ENCODE measurements at places on chromosomes 16 and 17.

- DNase-seq: no peak
These were observed 2.8 kb downstream of the PKMYT1 start for GRCh38 chr16:2977440-2977839.

DNA sequence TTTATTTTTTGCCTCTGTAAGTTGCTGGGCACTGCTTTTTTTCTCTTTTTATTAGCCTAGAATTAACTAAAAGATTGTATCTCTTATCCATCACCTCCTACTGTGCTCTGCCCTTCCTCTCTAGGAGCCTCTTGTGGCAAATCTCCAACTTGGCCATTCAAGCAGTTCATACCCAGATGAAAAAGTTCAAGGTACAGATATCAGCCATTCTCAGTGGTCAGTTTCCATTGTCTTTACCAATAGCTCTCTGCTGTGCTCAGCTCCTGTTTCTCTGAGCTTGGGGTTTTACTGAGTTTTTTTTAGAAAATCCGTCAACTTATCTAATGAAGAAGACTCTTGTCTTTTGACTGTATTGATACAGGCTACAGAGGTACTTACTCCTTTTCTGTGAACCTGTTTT is 15.6 kb downstream of the MOSMO start:
- DNase-seq: no peak

- DNase-seq: no peak
These were observed 17.3 kb downstream of the CCR7 start for GRCh38 chr17:40547785-40548478.

GRCh38 chr16:66041907-66042306 is 324.6 kb upstream of the CDH5 start:
- DNase-seq: no peak

DNA sequence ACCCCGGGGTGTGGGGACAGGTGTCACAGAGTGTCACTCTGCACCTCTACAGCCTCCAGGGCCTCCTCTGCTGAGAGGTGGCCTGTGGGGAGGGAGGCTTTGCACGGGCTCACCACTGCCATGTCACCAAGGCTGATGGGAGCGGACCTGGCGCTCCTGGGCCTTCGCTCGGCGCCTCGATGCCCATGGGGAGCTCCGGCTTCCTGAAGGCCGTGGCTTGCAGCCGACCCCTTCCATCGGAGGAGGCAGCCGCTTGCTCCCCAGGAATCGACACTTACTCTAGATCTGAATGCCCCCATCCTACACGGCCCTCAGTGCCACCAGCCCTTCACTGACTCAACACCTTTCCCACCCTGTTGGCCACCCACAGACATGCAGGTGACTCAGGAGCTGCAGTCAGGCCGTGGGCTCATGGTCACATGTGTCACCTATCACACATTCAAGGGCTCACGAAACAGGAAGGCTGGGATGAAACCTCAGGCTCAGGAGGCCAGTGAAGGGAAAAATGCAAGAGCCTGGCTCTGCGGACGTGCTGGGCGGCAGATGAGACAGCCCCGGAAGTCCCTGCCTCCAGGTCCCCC is 11.9 kb downstream of the LGALS3BP start:
- no peak for DNase-seq

DNA sequence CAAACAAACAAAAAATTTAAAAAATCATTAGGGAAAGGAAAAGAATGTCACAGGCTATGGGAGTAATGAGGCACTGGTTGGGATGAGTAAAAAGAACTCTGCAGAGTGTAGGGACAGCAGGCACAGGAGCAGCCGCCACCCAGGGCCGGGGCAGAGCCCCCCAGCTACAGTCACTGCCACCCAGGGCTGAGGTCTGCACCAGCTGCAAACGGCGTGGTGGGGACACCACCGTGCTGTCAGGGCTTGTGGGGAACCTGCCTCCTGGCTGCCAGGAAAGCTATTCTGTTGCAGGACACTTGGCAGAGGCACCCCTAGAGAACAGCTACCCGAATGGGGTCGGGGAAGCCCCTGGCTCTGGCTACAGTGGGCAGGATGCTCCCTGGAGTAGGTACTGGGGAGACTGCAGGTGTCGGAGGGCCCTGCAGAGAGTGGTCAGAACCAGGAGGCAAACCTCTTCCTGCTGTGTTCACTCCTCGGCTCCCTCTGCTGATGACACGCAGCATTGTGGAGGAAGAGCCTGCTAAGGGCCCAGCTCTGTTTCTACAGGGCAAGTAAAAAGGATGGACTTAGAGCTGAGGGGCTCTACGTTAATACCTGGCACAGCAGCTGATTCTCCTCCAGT is 32.3 kb upstream of the CAPN15 start:
- DNase-seq: no peak

GRCh38 chr17:49157784-49158183 is 25.2 kb downstream of the B4GALNT2 start:
- DNase-seq: no peak

- no peak for DNase-seq
These were observed 370.2 kb upstream of the MAF start for GRCh38 chr16:79970551-79971236.

DNA sequence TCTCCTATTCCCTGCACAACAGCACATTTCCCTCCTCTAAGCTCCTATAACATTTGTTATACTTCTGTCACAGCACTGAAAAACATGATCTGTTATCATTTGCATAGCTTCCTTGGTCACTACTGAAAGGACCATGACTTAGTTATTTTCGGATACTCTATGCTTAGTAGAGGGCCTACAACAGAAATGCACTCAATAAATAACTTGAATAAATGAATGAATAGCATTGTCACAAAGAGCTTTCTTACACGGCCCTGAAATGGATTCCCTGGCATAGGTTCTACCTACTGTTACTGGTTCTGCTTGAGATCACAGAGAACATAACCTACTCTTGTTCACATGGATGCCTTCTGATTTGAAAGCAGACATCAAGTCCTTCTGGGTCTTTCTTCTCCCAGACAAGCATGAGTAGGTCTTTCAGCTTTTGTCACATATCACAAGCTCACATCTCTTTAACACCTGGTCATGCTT is 41.6 kb downstream of the MYO1D start:
- no peak for DNase-seq

- DNase-seq: no peak
These were observed 65.7 kb upstream of the FOXF1 start for GRCh38 chr16:86444661-86445060.

DNA sequence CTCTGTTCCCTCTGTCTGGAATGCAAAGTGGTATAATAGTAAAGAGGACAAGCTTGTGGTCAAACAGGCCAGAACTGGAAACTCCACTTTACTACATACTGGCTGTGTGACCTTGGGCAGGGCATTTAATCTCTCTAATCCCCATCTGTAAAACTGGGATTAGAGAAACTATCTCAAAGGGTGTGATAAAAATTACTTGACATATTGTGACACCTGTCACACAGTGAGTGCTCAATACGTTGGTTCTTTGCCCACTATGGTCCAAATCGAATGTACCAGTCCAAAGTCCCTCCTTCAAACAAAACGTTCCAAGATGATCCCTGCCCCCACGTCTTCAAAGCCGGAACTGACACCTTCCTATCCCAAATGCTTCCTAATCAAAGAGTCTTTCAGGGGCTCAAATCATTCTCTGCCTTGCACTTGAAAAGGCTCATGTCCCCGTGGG is 734 bp downstream of the PGAP3 start:
- DNase-seq: no peak

- DNase-seq: no peak
These were observed 4.0 kb downstream of the MAP2K6 start for GRCh38 chr17:69418535-69418934.

- DNase-seq: no peak
These were observed 261.2 kb downstream of the CBLN1 start for GRCh38 chr16:49020436-49020835.

GRCh38 chr16:50980666-50981065 is 170.4 kb downstream of the SALL1 start:
- peak; percentile 15 for DNase-seq

DNA sequence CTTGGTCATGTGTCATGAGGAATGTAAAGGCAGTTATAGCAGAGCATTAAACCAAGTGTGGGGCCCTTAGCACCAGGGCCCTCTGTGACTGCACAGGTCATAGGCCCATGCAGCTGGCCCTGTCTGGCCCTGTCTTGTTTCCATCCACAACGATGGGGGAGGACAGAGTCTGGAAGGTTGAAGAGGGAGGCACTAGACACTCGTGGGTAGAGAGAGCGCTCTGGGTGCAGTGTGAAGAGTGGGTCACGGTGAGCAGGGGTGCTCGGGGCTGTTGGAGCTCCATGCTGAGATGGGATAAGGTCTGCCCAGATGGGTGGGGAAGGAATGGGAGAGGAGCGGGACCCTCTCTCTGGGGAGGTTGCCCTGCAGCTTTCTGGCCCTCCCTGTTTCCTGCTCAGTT is 12.8 kb upstream of the KSR1 start:
- DNase-seq: no peak

DNA sequence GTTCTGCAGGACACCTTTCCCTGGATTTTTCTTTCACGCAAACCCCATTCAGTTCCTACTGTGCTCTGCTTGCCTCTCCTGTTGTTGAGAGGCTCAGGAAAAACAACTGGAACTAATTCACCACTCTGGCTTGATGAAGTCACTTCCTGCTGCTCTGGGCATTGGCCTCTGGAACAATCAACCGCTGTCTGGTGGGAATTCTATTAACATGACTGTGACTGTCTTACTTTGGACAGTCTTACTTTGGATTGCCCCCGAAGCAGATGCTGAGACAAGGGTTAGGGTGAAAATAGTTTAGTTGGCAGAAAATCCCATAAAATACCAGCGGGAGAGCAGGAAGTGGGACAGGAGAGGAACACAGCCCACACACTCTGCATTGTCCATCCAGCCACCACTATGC is 90.0 kb upstream of the HSBP1 start:
- DNase-seq: peak; percentile 36

DNA sequence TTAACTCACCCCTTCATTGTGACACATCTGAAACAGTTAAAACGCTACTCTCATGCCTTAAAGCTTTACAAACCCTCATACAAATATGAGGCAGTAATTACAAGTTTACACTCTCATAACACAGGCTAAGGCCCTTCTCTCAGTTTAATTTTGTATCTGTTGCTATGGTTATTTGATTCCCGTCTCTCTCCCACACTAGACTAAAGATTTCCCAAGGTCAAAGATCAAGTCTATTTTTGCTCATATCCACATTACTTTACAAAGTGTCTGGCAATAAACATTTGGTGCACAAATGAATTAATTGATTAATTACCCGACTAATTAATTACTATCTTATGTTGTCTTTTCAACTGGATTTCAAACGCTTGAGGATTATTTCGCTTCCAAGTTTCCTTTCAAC is 86.4 kb upstream of the MYOCD start:
- no peak for DNase-seq

DNA sequence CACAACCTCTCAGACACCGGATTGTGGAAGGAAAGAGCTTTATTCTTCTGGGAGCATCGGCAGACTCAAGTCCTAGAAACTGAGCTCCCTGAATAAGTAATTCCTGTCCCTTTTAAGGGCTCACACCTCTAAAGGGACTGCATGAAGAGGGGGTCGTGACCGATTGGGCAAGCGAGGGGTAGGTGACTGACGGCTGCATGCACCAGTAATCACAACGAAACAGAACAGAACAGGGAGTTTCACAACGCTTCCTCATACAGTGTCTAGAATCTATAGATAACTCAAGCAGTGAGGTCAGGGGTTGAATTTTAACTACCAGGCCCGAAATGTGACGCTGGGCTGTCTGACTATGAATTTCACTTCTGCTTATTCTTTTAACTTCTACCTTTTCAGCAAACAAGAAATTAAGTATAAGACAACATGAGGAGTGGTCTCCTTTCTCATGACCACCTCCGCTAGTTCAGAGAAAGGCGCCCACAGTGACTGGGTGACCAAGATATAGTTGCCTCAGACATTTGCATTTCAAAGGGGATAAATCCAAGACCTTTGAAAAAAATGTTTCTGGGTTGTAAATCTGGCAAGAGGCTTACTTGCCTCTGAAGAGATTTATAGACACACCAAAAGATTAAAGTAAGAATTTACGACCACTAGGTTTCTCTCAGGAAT is 88.4 kb upstream of the ATF7IP2 start:
- no peak for DNase-seq

DNA sequence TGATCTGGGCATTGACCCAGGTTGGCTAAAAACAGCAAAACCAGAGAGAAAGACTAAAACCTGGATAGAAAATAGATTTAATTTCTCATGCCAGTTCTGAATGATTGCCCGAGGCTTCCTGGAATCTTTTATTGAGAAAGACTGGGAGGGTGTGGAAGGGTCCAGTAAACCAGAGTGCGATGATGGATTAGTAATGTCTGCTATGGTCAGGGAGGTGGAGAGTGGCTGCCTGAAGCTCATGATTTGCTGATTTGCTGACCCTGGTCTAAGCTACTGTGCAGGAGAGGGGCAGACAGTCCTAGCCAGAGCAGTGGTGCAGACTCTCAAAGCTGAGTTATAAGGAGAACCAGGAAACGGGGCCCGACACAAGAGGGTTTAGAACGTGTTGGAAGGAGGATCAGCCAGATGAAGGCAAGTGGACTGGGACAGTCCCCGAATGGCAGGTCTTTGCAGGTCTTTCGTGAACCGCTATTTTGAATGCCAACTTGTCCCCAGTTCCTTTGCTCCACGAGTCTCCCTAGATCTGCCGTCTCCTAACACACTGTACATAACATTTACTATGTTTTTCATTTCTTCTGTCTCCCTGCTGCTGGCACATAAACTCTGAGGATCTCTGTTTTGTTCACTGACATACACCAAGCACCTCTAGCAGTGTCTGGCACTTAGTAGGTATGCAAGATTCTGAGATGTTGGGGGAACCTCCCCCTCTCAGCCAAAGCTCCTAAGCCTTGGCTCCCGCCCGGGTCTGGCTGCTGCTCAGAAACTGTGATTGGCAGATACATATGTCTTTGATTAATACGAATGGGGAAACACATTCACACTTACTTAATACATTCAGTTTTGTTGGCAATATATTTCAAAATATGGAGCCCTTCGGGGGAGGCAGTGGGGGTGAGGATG is 237.3 kb upstream of the TNRC6C start:
- no peak for DNase-seq

GRCh38 chr17:4542003-4542725 is 13.0 kb downstream of the MYBBP1A start:
- DNase-seq: no peak

DNA sequence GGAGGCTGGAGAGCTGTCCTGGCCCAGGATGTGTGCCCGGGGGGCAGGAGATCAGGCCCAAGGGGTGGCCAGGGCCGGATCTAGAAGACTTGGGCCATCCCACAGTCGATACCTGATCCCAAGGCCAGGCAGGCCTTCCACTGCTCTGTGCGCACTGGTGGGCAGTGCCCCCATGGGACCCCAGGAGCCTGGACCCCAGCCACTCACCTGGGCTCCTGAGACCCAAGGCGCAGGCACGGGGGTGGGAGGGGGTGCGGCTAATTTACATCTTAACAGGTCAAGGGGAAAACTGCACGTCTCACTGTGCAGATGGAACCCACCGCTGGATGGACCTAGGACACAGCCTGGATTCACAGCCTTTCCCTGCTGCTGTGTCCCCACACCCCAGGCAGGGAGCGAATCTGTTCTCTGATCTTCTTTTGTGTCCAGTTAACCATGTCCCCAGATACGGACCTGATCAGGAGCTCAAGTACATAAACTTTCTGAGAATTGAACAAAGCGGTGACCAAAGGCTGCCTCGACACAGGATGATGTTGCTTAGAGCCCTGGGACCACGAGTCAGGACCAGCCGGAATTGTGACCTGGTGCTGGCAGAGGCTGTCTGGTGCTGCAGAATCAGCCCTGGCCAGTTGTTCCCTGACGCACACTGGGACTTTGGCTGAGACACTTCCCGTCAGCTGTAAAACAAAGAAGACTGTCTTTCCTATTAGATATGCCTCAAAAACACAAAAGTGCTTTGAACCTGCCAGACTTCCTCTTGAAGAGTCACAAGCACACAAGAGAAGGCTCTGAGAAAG is 60.6 kb downstream of the TNFRSF13B start:
- no peak for DNase-seq

GRCh38 chr17:1004769-1005295 is 7.9 kb downstream of the TIMM22 start:
- no peak for DNase-seq

- DNase-seq: no peak
These were observed 93.9 kb upstream of the FA2H start for GRCh38 chr16:74868501-74868900.
